ENCODE measurements at places on chromosomes 1 and 21. TPM values are rescaled to one million over a fixed set of nuclear protein-coding genes. Genes with fewer than 3 reads are reported as not detected.

Gene NTMT2
- not detected for total RNA-seq

Gene FCGR3A
- 1.1 TPM for total RNA-seq

Gene C1orf52
- 18.2 TPM for total RNA-seq

Gene YBEY
- total RNA-seq = 23.8 TPM

GRCh38 chr21:46394595-46395104, 64.0 kb upstream of the DIP2A start:
- no peak for DNase-seq

DNA sequence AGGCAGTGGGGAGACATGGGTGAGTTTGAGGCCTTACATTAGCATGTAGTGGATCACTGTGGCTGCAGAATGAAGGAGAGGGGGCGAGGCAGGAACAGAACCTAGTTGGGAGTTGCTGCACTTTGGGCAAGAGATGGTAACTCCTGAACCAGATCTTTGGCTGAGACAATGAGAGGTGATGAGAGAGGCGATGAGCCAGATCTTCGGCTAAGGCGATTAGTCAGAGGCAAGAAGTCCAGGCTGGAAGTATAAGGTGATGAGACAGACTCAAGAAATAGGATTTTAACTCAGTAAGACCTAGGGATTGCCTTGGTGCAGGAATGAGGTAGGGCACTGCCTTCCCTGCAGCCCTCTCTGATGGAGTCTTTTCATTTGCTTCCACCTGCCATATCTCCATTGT, 9.1 kb upstream of the ARTN start:
- DNase-seq = no peak

GRCh38 chr1:183724350-183725042, 71.4 kb upstream of the APOBEC4 start:
- DNase-seq = no peak

DNA sequence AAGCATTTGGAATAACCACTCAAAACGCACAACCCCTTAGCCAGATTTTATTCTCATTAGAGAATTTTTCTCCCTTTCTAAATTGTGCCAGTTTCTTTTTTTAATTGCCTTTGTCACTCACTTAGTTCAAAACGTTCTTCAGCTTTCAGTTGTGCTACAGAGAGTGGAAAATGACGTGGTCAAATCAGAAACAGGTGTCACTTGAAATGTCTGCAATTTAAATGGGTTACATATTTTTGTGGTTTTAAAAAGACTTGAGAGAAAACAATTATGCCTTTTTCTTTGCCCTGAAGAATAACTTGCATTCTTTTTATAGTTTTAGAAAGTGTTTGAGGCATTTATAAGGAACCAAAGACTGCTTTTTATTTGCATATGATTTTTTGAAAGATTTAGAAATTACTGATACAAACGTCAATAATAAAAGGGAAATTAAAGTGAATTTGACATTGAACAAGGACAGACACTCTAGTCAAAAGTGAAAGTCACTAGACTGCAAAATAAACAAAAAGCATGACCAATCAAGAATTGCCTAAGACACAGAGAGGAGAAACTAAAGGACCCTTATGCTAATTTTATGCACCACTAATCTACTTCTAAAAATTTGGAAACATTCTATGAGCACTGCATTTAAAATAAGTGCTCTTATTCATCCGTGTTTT, 191.0 kb downstream of the TPR start:
- no peak for DNase-seq

DNA sequence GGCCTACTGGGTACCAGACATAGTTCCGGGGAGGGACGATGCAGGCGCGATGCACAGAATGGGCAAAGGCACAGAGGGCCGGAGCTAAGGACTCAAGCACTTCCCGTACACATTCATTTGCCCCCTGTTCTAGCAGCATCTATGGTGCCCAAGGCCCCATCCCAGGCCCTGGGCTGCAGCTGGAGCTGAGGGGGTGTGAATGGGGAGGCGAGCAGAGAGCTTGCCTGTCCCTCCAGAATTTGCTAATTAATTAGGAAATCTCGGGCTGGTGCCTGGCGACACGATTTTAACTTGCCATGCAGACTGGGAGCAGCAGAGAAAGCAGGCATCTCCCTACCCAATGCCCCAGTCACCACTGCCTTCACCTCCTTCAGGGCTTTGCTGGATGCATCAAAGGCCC, 35.9 kb downstream of the EPHA2 start:
- no peak for DNase-seq

DNA sequence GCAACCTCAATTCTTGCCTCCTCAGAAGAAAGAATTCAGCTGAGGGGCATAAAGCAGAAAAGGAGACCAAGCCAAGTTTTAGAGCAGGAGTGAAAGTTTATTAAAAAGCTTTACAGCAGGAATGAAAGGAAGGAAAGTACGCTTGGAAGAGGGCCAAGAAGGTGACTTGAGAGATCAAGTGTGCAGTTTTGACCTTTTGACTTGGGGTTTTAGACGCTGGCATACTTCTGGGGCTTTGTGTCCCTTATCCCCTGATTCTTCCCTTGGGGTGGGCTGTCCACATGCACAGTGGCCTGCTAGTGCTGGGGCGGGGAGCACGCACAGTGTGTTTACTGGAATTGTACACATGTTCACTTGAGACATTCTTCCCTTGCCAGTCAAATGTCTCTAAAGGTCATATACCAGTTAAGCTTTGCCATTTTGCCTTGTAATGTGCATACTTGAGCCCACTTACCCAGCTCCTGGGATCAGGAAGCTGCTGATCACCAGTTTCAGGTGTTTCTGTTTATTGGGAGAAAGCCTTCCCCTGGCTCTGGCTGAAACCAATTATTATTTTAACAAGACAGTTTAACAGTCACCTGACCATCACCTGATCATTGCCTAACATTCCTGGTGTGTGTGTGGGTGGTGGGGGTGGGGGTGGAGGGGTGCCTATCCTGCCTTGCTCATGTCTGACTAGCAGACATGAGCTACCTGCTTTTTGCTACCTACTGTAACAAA, 36.2 kb downstream of the UTP25 start:
- DNase-seq = no peak

DNA sequence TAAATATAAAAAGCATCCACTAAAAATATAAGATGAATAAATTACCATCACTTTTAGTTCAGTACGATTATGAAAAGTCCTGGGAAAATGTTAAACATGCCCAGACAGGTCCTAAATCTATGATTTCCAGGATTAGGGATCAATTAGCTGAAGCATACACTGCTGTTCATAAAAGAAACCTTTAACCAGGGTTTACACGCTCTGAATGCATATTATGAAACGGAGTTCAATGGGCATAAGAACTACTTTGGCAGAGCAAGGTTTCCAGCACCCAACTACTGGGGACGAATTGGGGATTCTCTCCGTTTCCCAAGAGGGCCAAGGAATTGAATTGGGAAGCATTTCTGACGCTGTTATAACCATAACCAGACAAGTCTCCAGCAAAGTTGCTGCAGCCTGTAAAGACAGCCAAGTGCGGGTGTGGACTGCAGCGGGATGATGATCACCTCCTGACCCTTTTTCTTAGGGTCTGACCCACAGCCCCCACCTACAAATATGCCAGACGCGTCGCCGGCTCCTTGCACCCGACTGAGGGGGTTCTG, 1.6 kb downstream of the SLC30A1 start:
- DNase-seq = no peak

DNA sequence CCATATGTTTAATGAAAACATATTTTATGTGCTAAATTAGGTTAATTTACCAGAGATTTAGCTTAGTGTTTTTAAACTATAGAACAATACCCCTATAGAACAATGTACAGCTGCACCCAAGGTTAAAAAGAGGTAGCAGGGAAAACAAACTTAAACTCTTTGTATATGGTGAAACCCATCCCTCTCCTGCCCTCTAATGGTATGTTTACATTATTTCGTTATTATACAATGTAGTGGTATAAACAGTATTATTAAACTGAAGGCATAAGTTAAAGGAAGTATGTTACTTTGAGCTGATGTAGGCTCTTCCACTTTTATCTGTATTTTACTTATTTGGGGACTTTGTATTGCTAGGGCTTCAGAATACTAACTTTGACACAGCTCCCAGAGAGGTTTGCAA, 16.7 kb upstream of the ZYG11A start:
- no peak for DNase-seq

DNA sequence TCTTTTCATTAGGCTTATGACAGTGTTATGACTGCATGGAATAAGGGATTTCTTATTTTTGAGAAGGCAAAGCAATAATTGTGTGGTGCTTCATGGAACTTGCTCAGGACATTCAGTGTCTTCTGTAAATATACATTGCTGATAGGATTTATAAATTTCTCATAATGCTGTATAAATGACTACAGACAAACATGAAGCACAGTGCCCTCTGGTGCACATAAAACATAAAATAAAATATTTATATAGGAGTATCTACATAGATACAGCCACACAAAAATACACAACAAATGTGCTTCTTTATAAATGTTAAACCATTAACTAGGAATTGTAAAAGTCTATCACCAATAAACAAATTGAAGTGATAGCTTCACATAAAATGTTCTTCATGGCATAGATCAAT, 24.1 kb downstream of the BRINP3 start:
- DNase-seq = no peak

GRCh38 chr1:15950763-15951295, 25.1 kb downstream of the ZBTB17 start:
- DNase-seq = no peak

- no peak for DNase-seq
These were observed 11.7 kb downstream of the NR5A2 start for GRCh38 chr1:200038981-200039848.

DNA sequence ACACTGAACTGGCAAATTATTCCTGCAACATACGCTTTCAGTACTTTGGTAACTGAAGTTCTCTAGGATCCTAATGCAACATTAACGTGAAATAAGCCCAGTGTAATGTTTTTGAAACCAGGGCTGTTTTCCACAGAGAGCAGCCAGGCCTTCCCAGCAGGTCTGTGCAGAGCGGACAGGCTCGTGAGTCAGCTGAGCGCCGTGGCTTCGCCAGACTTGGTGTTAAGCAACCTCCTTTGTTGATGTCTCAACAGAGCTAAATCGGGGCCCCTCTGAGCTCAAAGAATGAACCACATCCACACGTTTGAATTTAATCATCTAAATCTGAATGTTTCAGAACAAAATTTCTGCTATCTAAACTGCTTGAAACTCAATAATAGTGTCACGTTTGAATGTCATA, 181.8 kb upstream of the FMN2 start:
- DNase-seq = no peak

- no peak for DNase-seq
These were observed 55.7 kb downstream of the WARS2 start for GRCh38 chr1:119084798-119085197.

- DNase-seq = no peak
These were observed 55.0 kb downstream of the TTC3 start for GRCh38 chr21:37128076-37128475.

- DNase-seq = no peak
These were observed 14.7 kb downstream of the CAMK1G start for GRCh38 chr1:209598227-209598626.

- peak; percentile 52 for DNase-seq
These were observed 680.8 kb downstream of the MATN1 start for GRCh38 chr1:30042438-30043147.
